ENCODE measurements at places on chromosomes 12 and 14. TPM values are rescaled to one million over a fixed set of nuclear protein-coding genes. Genes with fewer than 3 reads are reported as not detected.

ACSM4 gene
- polyA plus RNA-seq = not detected

RHOJ gene
- 10.8 TPM for polyA plus RNA-seq

RBP5 gene
- polyA plus RNA-seq = 1.1 TPM

FBLN5 gene
- 735 TPM for polyA plus RNA-seq

RPS6KL1 gene
- 3.3 TPM for polyA plus RNA-seq

RFLNA gene
- polyA plus RNA-seq = 1.6 TPM

AMN gene
- 0.20 TPM for polyA plus RNA-seq

P2RX2 gene
- not detected for polyA plus RNA-seq

NFATC4 gene
- 572 TPM for polyA plus RNA-seq

MORN3 gene
- 1.3 TPM for polyA plus RNA-seq

C12orf54 gene
- polyA plus RNA-seq = not detected

DTX1 gene
- polyA plus RNA-seq = 0.15 TPM

NAA30 gene
- polyA plus RNA-seq = 9.5 TPM

MYF5 gene
- not detected for polyA plus RNA-seq

GLIPR1L1 gene
- not detected for polyA plus RNA-seq

MGAT2 gene
- 15.9 TPM for polyA plus RNA-seq

CCDC175 gene
- not detected for polyA plus RNA-seq

EIF2S3B gene
- polyA plus RNA-seq = 2.5 TPM

HOXC6 gene
- 3.3 TPM for polyA plus RNA-seq

CARMIL3 gene
- 0.43 TPM for polyA plus RNA-seq

ZC2HC1C gene
- polyA plus RNA-seq = 3.1 TPM

MMP17 gene
- polyA plus RNA-seq = 5.4 TPM
